ENCODE measurements at places on chromosomes 13 and 19.

- DNase-seq: no peak
These were observed 7.0 kb downstream of the POU4F1 start for GRCh38 chr13:78596399-78596735.

GRCh38 chr19:33090179-33090578, 9.2 kb downstream of the GPATCH1 start:
- no peak for DNase-seq

DNA sequence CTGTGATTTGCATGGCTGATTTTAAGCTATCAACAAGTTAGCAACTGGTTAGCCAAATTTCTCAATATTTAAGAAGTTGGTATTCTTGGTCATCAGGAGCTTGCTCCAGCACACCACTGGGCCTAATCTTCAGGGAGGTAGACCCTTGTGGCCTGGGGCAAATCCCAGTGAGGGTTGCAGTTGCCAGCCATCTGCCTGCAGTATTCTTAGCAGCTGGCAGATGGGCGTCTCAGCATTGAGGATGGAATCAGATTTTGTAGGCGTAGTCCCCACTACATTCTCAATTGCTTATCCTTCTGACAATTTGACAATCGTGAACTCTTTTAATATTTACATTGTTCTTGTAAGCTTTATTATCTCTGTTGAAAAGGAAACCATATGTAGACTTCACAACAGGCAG, 1266.2 kb downstream of the SLITRK5 start:
- no peak for DNase-seq

DNA sequence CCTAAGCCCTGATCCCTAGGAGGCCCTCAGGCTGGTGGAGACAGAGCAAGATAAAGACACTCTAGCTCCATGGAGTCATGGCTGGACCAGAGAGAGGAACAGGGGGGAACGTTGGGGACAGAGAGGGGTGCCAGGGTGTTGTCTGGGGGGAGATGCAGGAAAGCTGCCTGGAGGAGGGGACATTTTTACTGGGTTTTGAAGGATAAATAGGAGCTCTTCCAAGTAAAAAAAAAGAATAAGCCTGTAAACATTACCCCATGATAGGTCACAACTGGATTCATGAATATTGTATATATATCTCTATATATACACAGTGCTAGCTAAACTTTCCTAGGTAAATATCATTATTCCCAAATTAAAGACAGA, 714 bp downstream of the HSH2D start:
- DNase-seq: no peak

- DNase-seq: no peak
These were observed 11.3 kb downstream of the PNMA8A start for GRCh38 chr19:46460055-46460454.

GRCh38 chr19:45191375-45191774, 12.8 kb downstream of the BLOC1S3 start:
- DNase-seq: no peak

DNA sequence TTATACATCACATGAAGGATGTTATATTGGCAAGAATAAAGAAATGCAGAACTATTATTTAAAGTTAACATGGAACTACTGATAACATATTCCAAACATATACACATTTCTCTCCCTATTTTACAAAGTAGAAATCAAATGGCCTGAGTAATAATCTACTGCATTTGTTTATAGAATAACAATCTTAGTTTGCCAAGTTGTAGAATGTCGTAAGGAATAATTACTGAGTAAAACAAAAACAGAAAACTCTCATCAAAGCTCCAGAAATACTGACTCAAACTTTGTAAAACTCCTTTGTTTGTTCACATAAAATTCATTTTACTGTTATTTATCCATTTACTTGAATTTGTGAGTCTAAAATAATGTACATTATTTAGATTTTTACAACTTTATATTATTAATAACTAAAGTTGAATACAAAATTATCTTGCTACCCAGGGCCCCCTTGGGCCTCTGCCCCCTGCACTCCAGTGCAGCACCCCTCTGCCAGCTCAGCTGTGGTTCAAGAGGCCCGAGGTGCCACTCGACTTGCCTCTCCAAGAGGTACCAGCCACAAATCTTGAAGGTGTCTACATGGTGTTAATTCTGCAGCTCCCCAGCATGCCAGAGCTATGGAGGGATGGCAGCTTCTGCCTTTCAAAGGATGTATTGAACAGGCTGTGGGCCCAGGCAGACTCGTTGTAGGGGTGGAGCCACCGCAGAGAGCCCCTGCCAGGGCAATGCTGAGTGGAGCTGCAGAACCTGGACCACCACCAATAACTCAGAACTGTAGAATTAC, 2819.7 kb downstream of the PCDH9 start:
- no peak for DNase-seq

DNA sequence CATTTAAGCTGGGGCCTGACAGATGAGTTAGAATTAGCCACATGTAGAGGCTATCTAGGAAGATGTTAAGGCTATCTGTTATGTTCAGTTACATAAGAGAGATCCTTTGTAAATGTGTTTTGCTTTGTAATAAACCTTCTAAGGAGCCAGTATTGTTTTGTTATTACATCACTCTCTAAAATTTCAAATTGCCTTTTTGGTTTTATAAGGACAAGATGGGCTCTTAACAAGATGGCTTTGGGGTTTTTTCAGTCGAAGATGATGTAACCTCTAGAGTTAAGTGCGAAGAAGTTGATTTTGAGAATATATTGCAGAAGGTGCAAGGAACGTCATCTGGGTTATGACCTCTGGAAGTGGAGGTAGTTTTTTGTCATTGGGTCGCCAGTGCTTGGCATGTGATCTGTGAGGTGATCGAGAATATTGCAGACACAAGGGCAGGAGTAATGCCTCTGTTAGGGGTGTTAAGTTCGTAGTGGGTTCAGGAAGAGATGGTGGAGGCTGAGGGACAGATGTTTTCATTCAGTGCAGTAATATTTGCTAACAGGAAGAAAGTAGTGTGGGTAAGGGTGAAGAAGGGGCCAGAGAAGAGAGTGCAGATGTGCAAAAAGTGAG, 12.7 kb downstream of the LSM14A start:
- no peak for DNase-seq
